Right lung (tissue), 10 donors: ENCODE measurements at places on chromosomes 12 and 14. TPM values are rescaled to one million over a fixed set of nuclear protein-coding genes. Genes with fewer than 3 reads are reported as not detected.

WNT1 gene
- polyA plus RNA-seq = not detected

AMDHD1 gene
- 1.1 TPM for polyA plus RNA-seq

SLC38A4 gene
- 7.2 TPM for polyA plus RNA-seq

CKB gene
- 138 TPM for polyA plus RNA-seq

RPS6KA5 gene
- 8.8 TPM for polyA plus RNA-seq

CCDC177 gene
- polyA plus RNA-seq = not detected

EPS8 gene
- polyA plus RNA-seq = 31.3 TPM

NRIP2 gene
- 5.6 TPM for polyA plus RNA-seq

ZBTB42 gene
- polyA plus RNA-seq = 6.1 TPM

CD27 gene
- polyA plus RNA-seq = 1.6 TPM

SYNJ2BP gene
- polyA plus RNA-seq = 36.6 TPM
